ENCODE measurements at places on chromosomes 7 and 10. TPM values are rescaled to one million over a fixed set of nuclear protein-coding genes. Genes with fewer than 3 reads are reported as not detected.

- no peak overlapping the region for H3K27ac ChIP-seq
- no peak for DNase-seq
- no peaks in the 10 kb centered on the region for H3K4me1 ChIP-seq
- H3K27me3 ChIP-seq = peaks cover 2% of the 10 kb centered on the region
These were observed 586.7 kb upstream of the GALNT17 start for GRCh38 chr7:70545214-70545613.

DNA sequence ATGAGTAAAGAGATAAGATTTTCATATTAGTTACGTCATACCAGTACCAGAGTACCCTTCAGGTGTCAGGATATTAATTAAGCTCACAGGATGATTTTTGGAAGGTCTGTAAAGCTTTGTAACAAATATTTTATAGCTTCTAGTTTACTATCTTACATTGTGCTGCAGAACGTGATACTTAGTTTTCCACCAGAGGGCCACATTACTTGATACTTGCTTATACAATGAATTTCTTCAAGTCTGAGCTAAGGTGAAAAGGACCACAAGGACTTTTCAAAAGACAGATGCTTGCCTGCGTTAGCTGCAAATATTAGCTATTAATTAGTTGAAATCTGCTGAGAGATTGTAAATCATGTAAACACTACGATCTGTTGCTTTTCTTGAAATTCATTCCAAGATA lies 12.2 kb downstream of the FOXP2 start:
- no peak overlapping the region for H3K4me3 ChIP-seq
- DNase-seq = no peak
- H3K4me1 ChIP-seq = no peaks in the 10 kb centered on the region
- no peak overlapping the region for H3K27ac ChIP-seq

- H3K36me3 ChIP-seq = no peaks in the 10 kb centered on the region
- no peak for DNase-seq
These were observed 266.8 kb upstream of the STEAP1 start for GRCh38 chr7:89887489-89887888.

GRCh38 chr7:33354201-33354600 lies 224.8 kb downstream of the BBS9 start:
- no peaks in the 10 kb centered on the region for H3K27me3 ChIP-seq
- no peaks in the 10 kb centered on the region for H3K4me1 ChIP-seq
- no peak overlapping the region for H3K27ac ChIP-seq
- no peak for DNase-seq
- peaks cover 4% of the 10 kb centered on the region for H3K36me3 ChIP-seq

DNA sequence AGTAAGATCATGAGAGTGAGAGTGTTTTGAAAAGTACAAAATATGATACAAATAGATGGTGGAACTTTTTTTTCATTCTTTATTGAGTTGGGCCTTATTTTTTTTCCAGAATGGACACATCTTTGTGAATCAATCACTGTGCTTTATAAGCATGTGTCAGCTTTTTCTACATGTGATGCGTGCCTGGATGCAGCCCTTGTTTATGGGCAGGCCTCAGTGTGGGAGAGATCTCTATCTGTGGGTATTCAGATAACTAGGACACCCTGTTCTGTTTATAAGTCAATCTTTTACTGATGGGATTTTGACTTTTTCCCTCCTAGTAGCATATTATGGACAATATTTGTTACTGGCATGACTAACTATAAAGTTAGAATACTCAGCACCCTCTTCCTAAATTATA lies 42.9 kb upstream of the IKZF1 start:
- peaks cover 83% of the 10 kb centered on the region for H3K4me1 ChIP-seq
- no peaks in the 10 kb centered on the region for H3K27me3 ChIP-seq
- peaks cover 11% of the 10 kb centered on the region for H3K36me3 ChIP-seq
- H3K4me3 ChIP-seq = peak overlapping the region; percentile 45

The TDRD1 gene
- 0.16 TPM for total RNA-seq

- H3K36me3 ChIP-seq = peaks cover 2% of the 10 kb centered on the region
- H3K27ac ChIP-seq = no peak overlapping the region
- H3K27me3 ChIP-seq = no peaks in the 10 kb centered on the region
- no peaks in the 10 kb centered on the region for H3K4me1 ChIP-seq
These were observed 573 bp downstream of the TFR2 start for GRCh38 chr7:100640517-100641440.

DNA sequence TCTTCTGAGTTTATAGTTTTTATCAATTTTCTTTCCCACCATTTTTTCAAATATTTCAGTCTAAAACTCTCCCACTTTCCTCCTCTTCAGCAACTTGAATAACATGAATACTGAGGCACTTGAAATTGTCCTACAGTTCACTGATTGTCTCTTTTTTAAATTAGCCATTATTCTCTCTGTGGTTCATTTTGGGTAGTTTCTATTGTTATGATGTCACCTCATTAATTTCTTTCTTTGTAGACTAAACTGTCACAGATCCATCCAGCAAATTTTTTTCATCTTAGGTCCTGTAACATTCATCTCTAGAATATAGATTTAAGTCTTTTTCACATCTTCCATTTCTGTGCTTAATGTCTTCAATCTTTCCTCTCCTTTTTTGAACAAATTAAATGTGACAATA lies 144.8 kb downstream of the LRRN3 start:
- no peak overlapping the region for H3K27ac ChIP-seq
- H3K27me3 ChIP-seq = no peaks in the 10 kb centered on the region
- H3K4me1 ChIP-seq = peaks cover 18% of the 10 kb centered on the region
- H3K4me3 ChIP-seq = no peak overlapping the region

- H3K27me3 ChIP-seq = peaks cover 2% of the 10 kb centered on the region
- H3K4me1 ChIP-seq = no peaks in the 10 kb centered on the region
- no peaks in the 10 kb centered on the region for H3K36me3 ChIP-seq
- H3K27ac ChIP-seq = no peak overlapping the region
- DNase-seq = no peak
These were observed 601.9 kb upstream of the GALNT17 start for GRCh38 chr7:70529914-70530585.

The AKR1C4 gene
- not detected for total RNA-seq

DNA sequence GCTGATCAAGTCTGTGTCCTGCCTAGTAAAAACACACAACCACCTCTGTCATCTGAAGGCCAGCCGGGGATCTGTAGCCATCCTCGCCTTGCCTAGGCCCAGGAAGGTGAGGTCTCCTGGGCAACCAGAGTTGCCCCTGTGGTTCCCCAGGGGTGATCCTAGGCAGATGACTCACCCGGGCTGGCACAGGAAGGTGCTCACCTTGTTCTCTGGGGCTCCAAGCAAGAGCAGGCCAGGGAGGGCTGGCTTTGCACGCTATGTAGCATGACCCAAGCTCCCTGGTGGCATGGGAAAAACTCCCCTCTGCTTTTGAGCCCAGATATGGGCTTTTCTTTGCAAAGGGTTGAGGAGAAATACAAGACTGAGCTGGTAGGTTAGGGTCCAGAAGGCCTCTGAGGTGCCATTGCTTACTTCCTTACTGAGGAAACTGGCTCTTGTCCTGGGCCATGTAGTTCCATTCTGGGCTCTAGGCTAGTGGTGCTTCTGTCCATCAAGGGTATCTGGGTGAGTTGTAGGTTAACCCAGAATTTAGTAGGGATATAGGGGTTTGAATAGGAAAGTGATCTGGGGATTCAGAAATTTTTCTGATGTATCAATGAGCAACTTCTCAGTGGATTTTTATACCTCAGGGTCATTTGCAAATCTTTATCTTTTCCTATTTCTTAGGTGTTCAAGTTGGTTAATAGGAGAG lies 112.0 kb downstream of the NT5C2 start:
- no peak for DNase-seq
- H3K27me3 ChIP-seq = no peaks in the 10 kb centered on the region
- H3K4me3 ChIP-seq = no peak overlapping the region
- H3K4me1 ChIP-seq = no peaks in the 10 kb centered on the region
- peak overlapping the region; percentile 17 for H3K27ac ChIP-seq

DNA sequence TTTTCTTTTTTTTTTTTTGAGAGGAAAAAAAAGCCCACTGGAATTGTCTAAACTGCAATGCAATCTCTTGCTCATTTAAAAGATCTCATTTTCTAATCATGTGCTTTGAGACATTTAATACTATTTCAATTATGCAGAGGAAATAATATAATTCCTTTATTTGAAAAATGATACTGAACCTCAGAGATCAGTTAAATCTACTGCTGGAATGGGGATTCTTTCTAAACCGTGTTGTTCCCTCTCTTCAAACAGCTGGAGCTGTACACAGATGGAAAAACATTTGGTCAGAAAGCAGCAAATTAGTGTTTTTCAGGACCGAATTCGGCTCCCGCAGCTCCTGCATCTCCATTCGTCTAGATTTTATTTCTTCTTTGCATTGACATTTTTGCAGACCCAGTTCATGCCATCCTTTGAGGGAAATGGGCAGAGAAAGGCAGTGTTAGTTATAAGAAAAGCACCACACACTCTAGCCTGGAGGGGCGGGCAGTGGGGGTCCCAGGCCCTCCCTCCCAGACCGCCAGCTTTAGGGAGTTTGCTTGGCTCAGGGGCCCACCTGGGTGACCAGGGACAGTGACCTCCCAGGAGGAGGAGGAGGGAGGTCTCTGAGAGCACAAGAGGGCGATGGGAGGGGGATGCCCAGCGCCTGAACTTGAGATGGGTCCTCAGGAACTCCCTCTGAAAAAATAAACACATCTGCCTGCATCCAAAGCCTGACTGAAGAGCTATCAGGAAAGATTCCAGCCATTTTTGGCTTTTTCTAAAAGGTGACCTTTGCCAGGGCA lies 32.4 kb downstream of the TRIM8 start:
- H3K4me1 ChIP-seq = peaks cover 51% of the 10 kb centered on the region
- DNase-seq = no peak
- H3K27ac ChIP-seq = no peak overlapping the region
- no peaks in the 10 kb centered on the region for H3K36me3 ChIP-seq
- no peak overlapping the region for H3K4me3 ChIP-seq
- no peaks in the 10 kb centered on the region for H3K27me3 ChIP-seq

DNA sequence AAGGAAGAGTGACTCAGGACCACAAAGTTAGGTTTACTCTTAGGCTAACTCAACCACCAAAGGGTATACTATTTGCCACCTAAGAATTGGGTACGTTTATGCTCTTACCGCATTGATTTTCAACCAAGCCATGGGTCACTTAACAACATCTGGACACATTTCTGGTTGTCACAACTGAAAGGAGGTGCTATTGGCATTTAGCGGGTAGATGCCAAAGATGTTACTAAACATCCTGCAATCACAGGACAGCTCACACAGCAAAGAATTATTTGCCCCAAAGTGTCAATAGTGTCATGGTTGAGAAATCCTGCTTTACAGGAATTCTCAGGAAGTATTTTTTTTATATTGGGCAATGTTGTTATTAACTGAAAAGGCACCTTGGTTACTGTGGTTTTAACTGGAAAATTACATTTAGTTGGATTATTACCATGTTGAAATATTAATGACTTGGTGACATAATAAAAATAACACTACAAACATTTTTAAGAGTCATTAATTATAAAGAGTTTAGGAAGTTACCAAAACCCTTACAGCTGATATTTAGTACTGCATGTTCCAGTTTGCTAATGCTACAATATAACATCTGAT lies 185.0 kb upstream of the TMEM196 start:
- no peak overlapping the region for H3K4me3 ChIP-seq
- H3K36me3 ChIP-seq = no peaks in the 10 kb centered on the region
- H3K4me1 ChIP-seq = no peaks in the 10 kb centered on the region
- H3K27ac ChIP-seq = no peak overlapping the region
- no peaks in the 10 kb centered on the region for H3K27me3 ChIP-seq

The NAT16 gene
- total RNA-seq = not detected

DNA sequence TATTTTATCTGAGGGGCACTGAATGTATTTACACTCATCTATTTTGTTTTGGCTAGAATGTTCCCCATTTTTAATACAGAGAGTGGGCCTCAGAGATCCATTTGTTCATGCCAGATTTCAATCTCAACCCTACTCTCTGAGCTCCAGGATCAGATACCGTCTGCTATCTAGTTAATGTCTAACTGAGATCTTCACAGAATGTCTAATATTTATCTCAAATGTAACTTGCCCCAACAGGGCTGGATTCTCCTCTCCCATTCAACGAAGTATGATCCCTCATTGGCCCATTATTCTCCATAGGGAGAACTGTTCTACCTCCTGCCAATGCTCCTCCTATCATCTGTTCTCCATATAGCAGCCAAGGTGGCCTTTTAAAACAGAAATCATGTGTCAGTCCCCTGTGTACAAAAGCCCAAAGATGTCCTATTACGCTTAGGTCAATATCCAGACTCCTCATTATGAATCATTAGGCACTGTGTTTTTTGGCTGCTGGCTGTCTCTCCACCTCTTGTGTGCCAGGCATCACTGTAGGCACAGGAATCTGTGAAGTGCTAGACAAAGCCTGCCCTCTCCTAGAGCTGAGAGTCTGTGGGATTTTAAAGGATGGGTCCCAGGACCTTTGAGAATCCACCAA lies 169.3 kb upstream of the AGK start:
- H3K4me3 ChIP-seq = no peak overlapping the region
- no peaks in the 10 kb centered on the region for H3K27me3 ChIP-seq
- no peak for DNase-seq
- no peak overlapping the region for H3K27ac ChIP-seq
- H3K4me1 ChIP-seq = no peaks in the 10 kb centered on the region

DNA sequence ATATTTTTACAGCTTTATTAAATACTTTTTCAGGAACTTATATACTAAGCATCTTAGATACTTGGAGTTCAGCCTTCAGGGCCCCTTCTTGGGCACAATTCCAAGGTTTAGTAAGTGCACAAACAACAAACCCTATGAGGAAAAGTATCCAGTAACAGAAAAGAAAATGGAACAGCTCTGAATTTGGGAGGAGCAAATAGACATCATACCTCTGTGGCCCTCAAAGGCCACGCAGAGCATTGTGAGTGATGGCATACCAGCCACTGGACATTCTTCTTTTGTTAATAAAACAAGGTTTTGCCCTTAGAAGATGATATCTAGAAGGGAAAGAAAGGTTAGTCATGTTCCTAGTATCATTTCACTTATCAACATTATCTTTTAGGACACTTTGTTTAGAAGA lies 46.0 kb downstream of the ST7 start:
- H3K4me3 ChIP-seq = no peak overlapping the region
- DNase-seq = no peak
- H3K27me3 ChIP-seq = no peaks in the 10 kb centered on the region
- no peaks in the 10 kb centered on the region for H3K36me3 ChIP-seq
- no peaks in the 10 kb centered on the region for H3K4me1 ChIP-seq
- H3K27ac ChIP-seq = no peak overlapping the region

DNA sequence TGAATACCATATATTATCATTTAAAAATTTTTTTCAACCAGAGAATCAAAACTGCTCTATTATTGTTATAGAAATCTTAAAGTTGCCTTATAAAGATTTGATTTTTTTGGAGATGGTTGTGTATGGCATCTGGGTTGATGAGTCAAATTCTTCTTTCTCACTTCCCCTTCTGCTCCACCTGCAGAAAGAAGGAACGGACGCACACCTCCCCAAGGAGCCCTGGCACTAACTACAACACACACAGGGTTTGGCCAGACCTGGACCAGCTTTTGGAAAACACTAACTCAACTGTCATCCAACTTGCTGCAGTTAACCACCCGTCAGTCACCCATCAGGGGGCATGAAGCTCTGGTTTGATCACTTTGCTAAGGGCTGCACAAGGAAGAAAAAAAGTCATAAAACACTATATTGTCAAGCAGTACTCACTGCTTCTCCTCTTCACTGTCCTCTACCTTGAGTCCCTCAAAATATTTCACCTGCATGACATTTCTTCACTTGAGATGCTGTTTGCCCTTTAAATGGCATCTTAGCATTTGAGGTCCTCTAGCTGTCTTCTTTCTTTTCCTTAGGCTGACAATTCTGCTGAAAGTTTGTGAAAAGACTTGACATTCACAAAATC lies 266.7 kb upstream of the PHF14 start:
- H3K4me1 ChIP-seq = no peaks in the 10 kb centered on the region
- no peaks in the 10 kb centered on the region for H3K36me3 ChIP-seq
- DNase-seq = no peak
- H3K4me3 ChIP-seq = no peak overlapping the region
- H3K27ac ChIP-seq = no peak overlapping the region
